ENCODE measurements at places on chromosomes 3 and 15. TPM values are rescaled to one million over a fixed set of nuclear protein-coding genes. Genes with fewer than 3 reads are reported as not detected.

WDR93 gene
- not detected for total RNA-seq

CHRNA5 gene
- 5.2 TPM for total RNA-seq

PPARG gene
- total RNA-seq, result 0.83 TPM

TLNRD1 gene
- total RNA-seq, result 42.6 TPM

TIMP4 gene
- total RNA-seq, result not detected

PP2D1 gene
- total RNA-seq, result not detected

LRRC3B gene
- not detected for total RNA-seq
